ENCODE measurements at places on chromosomes 7 and 10. TPM values are rescaled to one million over a fixed set of nuclear protein-coding genes. Genes with fewer than 3 reads are reported as not detected.

Gene ADK
- 81.3 TPM for total RNA-seq

Gene HMX2
- total RNA-seq, result not detected

Gene ANKRD30A
- total RNA-seq, result not detected

Gene CCL24
- total RNA-seq, result not detected

Gene CTTNBP2
- 2.5 TPM for total RNA-seq

Gene PPIF
- total RNA-seq, result 48.5 TPM

Gene SEC31B
- total RNA-seq, result 0.42 TPM

Gene ZSCAN21
- total RNA-seq, result 7.9 TPM

Gene WNT8B
- total RNA-seq, result not detected

Gene IFIT1B
- not detected for total RNA-seq

Gene IL2RA
- total RNA-seq, result not detected

Gene HOXA5
- total RNA-seq, result not detected

Gene LAMTOR4
- total RNA-seq, result 230 TPM

Gene FAM131B
- total RNA-seq, result 0.56 TPM

Gene MSS51
- 0.28 TPM for total RNA-seq

Gene CRHR2
- not detected for total RNA-seq
